ENCODE measurements at places on chromosomes 2 and 18.

- no peak for DNase-seq
Measured at GRCh38 chr2:8550481-8550880, 131.4 kb upstream of the ID2 start.

- peak; percentile 15 for DNase-seq
Measured at GRCh38 chr2:100070078-100070477, 72.3 kb downstream of the AFF3 start.

GRCh38 chr2:25453199-25453905 lies 111.6 kb upstream of the DNMT3A start:
- DNase-seq = no peak

DNA sequence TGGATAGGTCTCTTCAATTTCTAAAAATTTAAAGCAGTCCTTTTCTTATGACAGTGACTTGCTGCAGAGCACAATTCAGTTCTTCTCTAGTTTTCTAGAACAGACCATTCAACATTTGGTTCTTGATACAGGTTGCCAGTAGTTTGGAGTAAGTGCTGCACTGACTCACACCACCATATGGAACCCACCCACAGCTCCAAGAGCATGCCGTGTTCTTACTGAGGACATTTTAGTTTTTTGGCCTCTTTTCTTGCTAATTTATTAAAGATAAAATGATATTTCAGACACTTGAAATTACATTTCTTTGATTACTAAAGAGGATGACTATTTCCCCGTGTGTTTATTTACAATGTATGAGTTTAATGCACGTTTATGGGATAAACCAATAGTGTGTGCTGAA lies 120.0 kb downstream of the COL4A4 start:
- DNase-seq = no peak

DNA sequence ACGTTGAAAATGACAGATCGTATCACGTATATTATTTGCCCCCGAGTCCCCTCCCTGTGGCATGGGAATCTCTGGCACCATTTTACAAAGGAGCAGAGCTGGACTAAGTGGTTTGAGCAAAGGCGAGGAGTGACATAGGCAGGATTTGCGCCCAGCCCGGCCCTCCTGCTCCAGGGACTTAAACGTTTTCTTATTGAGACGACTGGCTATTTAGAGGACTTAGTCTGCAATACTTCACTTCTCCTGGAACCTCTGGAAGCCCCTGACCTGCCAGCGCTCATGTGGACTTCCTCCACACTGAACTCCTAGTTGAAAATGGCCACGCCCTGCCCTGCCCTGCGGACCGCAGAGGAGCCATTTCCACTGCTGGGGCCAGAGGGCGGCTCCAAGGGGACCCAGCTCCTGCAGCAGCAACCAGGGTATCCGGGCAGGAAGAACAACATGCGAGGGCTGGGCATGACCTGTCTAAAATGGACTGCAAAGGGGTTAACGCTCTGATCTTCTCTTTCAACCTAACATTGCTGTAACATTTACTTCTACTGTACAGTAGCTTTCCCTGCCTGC lies 690.7 kb downstream of the LRP1B start:
- DNase-seq = no peak

- no peak for DNase-seq
Measured at GRCh38 chr2:127014630-127015029, 92.3 kb downstream of the BIN1 start.

GRCh38 chr18:70390371-70391090 lies 101.7 kb downstream of the SOCS6 start:
- no peak for DNase-seq

GRCh38 chr2:175709248-175709647 lies 292.8 kb downstream of the LNPK start:
- no peak for DNase-seq

GRCh38 chr2:890214-890613 lies 60.4 kb upstream of the SNTG2 start:
- DNase-seq = no peak

DNA sequence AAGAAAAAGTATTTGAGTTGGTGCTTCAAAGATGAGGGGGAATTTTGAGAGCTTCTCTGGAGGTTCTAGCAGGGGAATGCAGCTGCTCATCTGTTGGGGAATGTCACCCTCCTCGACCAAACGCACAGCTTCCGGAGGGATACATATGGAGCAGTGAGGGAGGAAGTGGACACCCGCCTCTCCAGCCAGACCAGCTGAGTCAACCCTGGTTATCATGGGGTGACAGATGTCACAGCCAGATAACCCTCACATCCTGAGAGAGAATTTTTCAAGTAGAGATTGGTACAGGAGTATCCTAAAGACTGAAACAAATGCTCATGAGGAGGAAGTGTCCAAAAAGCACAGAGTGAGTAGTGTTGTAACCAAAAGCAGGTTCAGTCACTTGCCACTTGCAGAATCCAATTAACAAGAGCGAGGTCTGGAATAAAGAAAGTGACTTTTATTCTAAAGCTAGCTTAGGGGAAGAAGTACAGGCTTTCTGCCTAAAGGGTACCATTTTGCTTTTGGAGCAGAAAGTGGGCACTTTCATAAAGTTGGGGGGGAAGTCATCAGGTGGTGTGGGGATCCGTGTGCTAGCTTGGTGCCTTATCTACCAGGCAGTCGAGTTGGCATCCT lies 395.2 kb downstream of the RAD51AP2 start:
- DNase-seq = no peak

- DNase-seq = no peak
Measured at GRCh38 chr2:201183365-201183727, 405 bp downstream of the CASP10 start.

DNA sequence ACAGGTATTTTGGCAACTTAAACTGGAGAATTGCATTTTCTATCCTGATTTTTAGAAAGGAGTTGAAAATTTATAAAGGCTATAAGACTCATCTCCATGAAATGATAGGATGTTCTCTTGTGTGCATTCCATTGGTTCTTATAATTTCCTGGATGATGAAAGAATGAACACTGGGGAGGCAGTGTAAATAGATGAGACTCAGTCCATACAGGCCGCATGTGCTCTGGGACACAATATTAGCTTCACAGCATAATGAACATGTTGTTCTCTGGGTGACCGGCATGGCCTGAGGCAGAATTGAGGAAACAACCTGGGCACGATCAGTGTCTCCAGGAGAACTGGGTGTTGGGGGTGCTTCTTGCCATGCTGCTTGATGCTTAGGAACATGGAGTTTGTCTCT lies 38.8 kb downstream of the AOX1 start:
- no peak for DNase-seq

- no peak for DNase-seq
Measured at GRCh38 chr18:78773303-78773755, 206.3 kb upstream of the SALL3 start.

DNA sequence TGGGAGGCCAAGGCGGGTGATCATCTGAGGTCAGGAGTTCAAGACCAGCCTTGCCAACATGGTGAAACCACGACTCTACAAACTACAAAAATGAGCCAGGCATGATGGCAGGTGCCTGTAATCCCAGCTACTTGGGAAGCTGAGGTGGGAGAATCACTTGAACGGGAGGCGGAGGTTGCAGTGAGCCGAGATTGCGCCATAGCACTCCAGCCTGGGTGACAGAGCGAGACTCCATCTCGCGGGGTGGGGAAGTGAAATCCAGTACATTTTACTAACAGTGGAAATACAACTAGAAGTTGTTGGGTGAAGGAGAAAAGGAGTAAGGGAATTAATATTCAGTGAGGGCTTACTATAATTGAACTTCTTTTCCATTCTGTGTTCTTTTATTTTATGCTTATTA lies 13.2 kb upstream of the ENOSF1 start:
- DNase-seq = no peak

DNA sequence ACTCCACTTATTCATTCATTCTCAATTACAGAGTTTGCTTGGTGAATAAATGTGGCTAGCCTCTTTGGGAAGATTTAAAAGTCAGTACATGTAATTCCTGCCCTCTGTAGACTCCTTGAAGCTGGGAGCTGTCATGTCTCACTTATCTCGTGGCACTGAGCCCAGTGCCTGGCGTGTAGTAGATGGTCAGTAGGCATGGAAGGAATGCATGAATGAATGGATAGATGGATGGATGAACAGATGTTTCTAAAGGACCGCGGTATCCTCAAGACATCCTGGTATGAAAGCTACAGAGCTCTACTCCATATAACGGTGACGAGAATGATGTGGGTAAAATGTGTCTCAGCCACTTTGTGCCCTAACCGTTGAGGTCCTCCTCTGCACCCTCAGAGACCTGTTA lies 83.0 kb downstream of the MARCO start:
- DNase-seq = no peak

DNA sequence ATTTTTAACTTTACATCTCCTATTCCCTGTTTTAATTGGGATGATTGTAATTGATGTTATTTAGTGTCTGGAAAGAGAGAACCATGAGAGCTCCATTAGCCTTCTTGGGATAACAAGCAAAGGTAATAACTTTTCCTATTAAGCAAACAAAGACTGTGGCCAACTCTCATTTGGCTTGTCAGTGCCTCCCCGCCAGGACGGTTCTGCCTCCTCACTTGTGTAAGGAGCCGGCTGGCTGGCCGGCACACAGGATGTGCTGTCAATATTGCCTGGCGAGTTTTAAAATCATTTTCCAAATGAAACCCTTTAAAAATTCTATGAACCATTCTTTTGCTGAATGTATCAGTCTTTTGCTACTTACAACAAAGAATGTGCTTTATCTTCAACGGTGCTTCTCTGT lies 898.3 kb downstream of the CPS1 start:
- no peak for DNase-seq

DNA sequence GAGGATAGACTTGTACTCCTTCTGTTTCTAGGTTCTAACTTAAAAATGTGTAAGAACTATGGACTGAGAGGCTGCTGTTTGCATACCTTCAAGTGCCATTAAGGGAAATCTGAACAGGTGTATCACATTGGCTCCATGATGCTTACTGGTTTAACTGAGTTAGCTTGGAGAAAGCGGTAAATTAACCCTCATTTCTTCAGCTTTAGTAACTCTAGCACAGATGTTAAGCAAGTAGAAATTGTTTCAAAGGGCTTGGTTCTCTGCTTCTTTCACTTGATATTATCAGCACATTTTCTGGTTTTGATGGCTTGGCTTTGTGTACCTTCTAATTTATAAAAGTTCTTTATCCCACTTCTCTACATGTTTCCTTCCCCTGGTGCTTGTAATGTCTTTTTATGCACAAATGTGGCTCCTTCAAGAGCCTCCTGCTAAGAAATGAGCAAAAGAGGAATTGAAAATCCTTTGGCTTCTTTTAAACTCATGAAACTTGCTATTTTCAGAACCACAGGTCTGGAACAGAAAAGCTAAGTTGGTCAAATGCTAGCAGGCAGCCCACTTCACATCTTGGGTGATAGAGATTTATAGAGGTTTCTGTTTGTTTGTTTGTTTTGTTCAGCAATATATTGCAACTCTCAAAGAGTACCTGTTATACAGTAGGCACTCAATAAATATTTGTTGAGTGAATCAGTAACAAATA lies 249.9 kb upstream of the THUMPD2 start:
- DNase-seq = no peak

GRCh38 chr2:117835990-117836760 lies 21.7 kb downstream of the DDX18 start:
- DNase-seq = peak; percentile 78

DNA sequence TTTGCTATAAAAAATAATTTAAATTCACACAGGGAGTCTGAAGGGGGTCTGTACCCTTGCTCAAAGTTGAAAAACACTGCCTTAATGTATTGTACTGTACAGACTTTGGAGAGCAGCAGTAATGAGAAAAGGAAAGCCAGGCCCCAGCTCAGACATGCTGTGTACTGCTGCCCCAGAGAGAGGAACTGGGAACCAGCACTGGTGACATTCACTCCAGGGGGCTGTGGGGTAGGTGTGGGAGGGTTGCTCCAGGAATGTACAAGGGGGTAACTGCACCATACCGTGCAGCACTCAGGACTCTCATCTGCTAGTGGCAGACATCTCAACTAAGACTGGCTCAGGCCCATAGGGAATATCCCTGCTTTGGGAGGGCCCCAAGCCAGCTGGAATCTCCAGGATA lies 146.0 kb upstream of the RMP24 start:
- no peak for DNase-seq

GRCh38 chr2:128755695-128756364 lies 437.2 kb upstream of the HS6ST1 start:
- DNase-seq = no peak

GRCh38 chr2:44786045-44786816 lies 155.3 kb upstream of the SIX3 start:
- no peak for DNase-seq

DNA sequence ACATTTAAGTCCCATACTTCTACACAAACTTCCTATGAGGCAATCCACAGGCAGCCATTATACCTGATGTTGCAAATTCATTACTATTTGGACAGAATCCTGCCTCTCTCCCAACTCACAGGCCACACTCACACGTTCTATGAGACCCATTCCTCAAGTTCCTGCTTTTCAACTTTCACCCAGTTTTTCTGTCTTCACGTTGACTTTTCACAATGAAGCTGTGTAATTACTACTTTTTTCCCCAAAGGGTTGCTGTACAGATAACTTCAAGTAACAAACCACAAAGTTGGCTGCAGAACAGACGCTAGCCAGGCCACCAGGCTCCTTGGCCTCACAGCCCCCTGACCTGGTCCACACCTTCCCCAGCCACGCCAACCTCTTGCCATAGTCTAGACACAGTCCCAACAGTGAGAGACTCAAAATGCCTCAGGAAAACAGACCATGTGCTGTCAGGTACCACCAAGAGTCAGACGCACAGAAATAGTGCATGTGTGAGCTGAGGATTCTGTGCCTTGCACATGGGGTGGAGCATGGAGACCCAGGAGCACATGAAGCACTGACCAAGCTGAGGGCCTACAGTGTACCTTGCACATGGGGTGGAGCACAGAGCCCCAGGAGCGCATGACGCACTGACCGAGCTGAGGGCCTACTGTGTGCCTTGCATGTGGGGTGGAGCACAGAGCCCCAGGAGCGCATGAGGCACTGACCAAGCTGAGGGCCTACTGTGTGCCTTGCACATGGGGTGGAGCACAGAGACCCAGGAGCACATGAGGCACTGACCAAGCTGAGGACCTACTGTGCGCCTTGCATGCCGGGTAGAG lies 61.0 kb downstream of the EIPR1 start:
- no peak for DNase-seq

DNA sequence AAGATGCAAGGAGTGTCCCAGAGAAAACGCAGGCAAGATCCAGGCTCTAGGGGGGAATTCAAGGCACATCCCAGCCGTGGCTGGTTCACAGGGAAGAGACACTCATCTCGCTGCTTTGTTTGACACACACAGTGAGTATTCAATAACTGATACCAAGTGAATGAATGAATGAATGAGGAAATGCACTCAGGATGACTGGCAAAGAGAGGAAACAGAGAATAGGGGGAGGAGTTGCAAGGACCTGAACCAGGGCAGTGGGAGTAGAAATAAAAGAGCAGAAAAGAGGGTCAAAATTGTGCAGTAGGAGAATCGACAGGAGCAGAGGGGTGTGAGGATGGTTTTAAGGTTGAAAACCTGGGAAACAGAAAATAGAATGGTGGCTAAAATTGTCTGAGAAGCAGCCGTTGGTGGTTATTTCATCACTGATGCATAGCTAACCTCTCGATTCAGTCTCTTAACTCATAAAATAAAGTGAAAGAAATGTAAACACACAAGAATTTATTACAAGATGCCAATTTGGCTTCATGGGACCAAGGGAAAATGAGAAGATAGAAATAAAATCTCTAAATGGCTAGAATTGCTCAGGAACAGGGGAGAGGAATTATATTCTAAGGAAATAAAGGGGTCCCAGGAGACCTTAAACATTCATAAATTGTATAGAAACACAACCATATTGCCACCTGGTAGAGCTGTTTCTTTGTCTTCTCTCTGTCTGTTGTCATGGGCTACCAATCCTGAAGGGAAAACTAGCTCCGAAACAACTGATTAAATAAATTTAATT lies 63.9 kb upstream of the PHLPP1 start:
- no peak for DNase-seq

- peak; percentile 65 for DNase-seq
Measured at GRCh38 chr2:213246497-213247281, 37.6 kb upstream of the SPAG16 start.
